Caudate nucleus (tissue), 63 donors: ENCODE measurements at places on chromosomes 5 and 9.

GRCh38 chr5:138141734-138142133, 2.5 kb upstream of the NME5 start:
- no peak for DNase-seq

GRCh38 chr5:159082474-159082873, 17.2 kb downstream of the EBF1 start:
- DNase-seq: no peak

- DNase-seq: no peak
These were observed 9.6 kb upstream of the ATP6V0E1 start for GRCh38 chr5:172973931-172974330.

GRCh38 chr9:79264041-79264440, 307.7 kb upstream of the TLE4 start:
- no peak for DNase-seq

DNA sequence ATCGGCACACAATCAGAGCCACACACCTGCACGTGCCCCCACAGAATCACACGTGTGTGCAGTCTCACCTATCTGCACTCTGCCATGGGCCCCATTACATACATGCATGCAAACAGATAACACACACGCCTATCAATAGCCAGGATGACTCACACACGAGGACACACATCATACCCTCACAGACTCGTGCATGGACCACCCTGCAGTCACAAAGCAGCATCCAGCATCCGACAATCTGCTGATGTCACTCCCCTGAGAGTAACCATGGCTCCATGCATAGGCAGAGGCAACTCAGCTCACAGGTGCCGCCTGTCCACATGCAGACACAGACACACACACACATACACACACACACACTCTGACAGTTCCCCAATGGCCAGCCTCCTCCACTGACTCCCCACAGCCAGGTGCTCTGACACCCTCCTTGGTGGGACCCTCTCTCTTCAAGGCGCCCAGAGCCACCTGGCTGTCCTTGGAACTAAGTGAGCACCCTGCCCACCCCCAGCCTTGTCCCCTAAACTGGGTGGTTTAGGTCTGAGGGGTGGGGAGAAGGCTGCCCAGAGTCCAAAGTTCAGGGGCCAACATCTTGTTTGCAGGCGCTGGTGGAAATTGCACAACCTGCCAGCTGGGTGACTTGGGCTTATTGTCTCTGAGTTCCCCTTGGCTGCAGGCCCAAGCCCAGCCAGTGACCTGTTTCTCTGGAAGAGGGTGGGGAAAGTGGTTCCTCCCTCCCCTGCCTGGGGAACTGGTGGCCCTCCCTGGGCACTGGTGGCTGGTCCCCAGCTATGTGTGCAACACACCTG, 34.6 kb upstream of the NEK6 start:
- DNase-seq: no peak

DNA sequence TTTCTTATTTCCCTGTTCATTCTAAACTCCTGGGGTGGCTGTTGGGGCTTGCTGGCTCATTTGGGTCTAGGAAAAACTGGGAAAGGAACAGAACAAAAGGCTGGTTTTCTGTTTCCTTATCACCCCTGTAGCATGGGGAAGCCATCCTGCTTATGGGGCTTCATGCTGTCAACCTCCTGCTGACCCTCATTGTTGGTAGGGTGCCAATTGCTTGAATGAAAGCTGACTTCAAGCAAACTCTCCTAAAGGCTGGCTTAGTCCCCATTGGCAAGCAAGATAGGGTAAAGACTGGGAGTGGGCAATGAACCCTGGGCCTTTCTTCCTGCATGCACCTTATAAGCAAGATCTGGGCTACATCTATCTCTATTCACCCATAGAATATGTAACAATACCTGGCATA, 511.6 kb downstream of the DMAC1 start:
- no peak for DNase-seq

- no peak for DNase-seq
These were observed 201.8 kb downstream of the GLIS3 start for GRCh38 chr9:4098031-4098430.

DNA sequence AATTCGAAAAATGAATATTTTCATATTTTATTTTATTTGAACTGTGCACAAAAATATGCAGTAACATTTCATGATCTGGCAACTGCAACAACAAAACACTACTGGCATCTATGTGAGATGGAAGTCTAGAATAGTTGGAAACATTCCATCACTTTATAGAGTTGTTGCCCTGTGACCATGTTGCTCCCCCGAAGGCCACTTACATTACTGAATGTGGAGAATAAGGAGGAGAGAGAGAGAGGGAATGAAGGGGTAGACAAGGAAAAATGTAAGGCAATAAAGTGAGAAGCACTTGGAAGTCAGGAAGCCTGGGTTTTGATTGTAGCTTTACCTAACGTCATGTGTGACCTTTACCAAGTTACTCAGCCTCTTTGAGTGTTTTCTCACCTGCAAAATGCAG, 437.2 kb upstream of the EDIL3 start:
- no peak for DNase-seq

GRCh38 chr5:176901260-176902101, 2.3 kb upstream of the HK3 start:
- DNase-seq: no peak

- no peak for DNase-seq
These were observed 8.8 kb downstream of the LHFPL2 start for GRCh38 chr5:78639791-78640190.

DNA sequence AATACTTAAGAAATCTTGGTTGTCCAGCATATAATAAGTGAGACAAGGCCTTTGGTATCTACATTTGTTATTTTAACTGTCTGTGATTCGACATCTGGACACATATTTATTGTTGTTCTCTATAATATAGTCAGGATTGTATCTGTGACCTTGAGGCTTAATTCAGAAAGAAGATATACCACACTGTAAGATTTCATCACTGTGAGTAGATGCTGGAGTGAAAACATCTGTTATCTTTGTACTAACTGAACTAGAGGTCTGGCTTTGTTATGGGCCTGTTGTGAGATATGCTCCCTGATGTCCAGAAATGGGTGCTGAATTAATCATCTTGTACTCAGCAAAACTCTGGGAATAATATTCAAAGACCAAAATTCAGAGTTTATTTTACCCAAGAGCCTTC, 148.5 kb downstream of the ISOC1 start:
- DNase-seq: no peak

DNA sequence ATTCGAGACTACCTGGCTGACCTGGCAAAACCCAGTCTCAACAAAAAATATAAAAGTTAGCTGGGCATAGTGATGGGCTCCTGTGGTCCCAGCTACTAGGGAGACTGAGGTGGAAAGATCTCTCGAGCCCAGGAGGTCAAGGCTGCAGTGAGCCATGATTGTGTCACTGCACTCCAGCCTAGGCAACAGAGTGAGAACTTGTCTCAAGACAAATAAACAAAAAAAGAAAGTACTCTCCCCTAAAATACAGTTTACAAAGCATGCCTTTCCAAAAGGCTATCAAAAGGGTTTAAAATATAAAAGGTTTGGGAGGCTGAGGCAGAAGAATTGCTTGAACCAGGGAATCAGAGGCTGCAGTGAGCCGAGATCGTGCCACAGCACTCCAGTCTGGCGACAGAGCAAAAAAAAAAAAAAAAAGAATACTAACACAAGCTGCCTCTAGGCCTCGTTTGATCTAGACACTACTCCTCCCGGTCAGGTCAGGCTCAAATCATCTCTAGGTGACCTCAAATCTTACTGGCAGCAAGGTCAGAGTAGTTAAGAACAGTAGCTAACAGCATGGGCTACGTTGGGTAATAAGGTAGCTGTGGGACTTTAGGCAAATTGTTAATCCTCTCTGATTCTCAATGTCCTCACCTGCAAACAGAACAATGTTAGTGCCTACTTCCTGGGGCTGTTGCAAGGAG, 9.3 kb downstream of the NAIF1 start:
- no peak for DNase-seq

GRCh38 chr5:9500193-9500592, 45.7 kb downstream of the SEMA5A start:
- no peak for DNase-seq

DNA sequence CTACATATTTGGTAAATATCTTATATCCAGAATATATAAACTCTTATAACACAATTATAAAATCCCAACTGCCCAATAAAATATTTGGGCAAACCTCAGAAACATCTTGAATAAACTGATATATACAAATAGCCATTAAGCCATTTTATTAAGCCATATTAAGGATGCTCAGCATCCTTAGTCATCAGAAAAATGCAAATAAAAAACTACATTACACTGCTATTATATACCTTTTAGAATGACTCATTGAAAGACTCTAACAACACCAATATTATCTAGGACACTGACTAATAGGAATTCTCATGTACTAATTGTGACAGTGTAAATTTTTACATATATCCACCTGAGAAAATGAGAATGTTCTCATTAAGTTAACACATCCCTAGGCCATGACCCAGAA, 77.8 kb downstream of the CDH10 start:
- DNase-seq: no peak

DNA sequence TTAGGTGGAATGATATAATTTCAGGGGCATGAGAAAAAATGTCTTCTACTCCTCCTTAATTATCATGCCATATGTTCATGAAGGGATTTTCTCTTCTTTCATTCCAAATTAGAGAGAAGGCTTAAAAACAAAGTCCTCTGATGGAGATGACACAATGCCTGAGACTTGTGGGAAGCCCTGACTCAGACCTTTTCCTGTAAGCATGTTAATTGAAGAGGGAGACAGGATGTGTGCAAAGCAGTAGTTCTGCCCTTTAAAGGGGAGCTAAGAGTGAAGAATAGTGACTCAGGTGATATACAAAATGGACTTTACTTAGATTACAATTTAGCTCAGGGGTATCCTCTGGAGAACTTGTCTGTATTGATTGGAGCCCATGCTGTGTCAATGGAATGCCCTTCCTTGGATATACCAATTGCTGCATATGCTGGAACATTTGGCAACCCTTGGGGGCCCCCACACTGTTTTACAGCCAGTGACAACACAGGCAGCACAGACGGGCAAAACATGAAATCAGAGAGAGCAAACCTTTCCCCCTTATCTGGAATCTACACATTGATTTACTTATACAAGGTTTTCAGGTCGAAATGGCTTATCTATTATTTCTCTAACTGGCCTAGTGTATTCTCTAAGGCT, 81.3 kb downstream of the IZUMO3 start:
- DNase-seq: no peak

- no peak for DNase-seq
These were observed 134.6 kb downstream of the TENT4A start for GRCh38 chr5:6847870-6848269.

- no peak for DNase-seq
These were observed 85.3 kb downstream of the NSUN2 start for GRCh38 chr5:6547498-6547897.
